ENCODE measurements at places on chromosomes 6 and 20. TPM values are rescaled to one million over a fixed set of nuclear protein-coding genes. Genes with fewer than 3 reads are reported as not detected.

DNA sequence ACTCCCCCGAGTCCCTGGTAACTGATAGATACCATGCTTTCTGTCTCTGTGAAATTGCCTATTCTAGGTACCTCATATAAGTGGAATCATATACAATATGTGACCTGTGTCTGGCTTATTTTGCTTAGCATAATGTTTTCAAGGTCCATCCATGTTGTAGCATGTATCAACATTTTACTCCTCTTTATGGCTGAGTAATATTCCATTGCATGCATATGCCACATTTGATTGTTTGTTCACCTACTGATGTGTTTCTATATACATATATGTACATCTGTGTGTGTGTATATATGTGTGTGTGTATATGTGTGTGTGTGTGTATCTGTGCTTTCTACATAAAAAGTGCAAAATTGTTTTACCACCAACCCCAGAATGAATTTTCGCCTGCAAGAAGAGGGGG lies 119.1 kb downstream of the ADAT2 start:
- no peak for DNase-seq

DNA sequence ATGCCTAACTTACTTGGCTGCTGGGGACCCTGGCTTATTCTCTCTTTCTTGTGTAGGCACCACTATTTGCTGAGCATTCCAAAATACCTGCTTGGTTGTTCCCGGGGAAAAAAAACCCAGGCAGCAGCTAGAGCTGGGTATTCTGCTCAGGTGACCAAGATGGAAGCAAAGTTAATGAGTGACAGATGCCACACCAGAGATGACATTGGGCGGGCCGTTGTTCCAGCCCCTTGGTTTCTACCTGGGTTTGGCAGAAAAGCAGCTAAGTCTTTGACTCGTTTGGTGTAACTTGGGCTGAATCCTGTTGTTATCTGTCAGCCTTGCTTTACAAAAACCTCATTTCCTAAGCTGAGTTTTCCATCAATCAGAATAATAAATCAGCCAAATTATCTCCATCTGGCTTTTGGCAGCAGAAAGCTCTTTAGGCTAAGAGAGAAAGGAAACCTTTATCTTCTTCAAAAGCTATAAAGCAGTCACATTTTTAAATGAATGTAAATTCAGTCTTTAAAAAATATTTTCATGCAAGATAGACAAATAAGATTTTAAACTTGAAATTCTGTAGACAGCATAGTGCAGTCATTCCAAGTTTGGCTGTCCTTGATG lies 202.0 kb upstream of the GMDS start:
- no peak for DNase-seq

DNA sequence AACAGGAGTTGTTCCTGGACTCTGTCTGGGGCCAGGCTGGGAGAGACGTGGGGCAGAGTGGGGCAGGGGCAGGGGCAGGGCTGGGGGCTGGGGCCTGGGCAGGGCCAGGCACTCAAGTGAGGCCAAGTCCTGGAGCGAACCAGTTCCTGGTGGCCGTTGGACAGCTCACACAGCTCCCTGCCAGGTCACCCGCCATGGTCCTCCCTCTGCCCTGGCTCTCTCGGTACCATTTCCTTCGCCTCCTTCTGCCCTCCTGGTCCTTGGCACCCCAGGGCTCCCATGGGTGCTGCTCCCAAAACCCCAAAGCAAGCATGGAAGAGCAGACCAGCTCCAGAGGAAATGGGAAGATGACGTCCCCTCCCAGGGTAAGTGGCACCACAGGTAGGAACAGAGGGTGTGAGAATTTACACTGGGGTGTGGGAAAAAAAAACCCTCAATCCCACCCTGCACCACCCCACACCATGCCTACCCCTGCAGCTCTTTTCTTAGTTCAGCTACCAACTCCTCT lies at the start of gene MCCD1:
Gene MCCD1 (plus strand): TSS at position 142 of the 508 bp plus-strand sequence. CDS start 53 bp downstream, at position 195.
- no peak for DNase-seq

- DNase-seq, result no peak
Measured at GRCh38 chr6:112114577-112115223, 27.3 kb downstream of the FAM229B start.

DNA sequence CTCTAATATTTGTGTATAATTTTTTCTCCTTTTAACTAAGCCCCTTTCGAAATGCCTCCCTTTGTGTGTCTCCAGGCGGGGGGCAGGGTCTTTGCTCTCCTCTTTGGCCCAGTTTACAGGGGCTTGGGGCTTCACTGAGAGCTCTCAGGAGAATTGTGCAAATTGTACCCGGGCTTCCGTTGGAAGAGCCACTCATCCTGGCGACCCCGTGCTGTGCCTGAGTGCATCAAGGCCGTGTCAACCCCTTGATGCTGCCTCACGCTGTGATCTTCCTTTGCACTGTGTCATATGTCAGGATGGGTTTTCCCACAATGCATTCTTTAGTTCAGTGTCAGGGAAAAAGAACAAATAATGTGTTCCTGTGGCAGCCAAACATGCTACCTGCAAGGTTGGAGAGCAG lies 118.0 kb upstream of the POU3F2 start:
- DNase-seq, result no peak

The HEY2 gene
- total RNA-seq, result 0.25 TPM

GRCh38 chr6:35786810-35787209 lies 6.0 kb downstream of the CLPSL1 start:
- no peak for DNase-seq

- DNase-seq, result no peak
Measured at GRCh38 chr6:42281570-42281969, 63.9 kb upstream of the MRPS10 start.

The APCDD1L gene
- 1.6 TPM for total RNA-seq

DNA sequence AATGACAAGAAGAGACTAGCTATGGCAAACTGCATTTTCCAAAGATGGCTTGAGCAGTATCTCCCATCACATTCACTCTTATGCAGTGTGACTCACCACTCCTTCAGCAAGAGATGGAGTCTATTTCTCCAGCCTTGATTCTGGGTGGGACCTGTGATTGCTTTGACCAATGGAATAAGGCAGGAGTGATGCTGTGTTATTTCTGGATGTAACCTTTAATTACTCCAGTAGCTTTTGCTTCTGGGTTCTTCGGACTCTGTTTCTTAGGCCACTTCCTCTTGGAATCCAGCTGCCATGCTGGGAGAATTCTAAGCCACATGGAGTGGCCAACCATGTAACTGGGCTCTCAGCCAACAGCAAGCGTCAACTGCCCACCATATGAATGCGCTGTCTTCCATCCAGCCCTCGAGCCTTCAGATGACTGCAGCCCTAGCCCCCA lies 50.7 kb downstream of the TGM2 start:
- DNase-seq, result peak; percentile 62

- no peak for DNase-seq
Measured at GRCh38 chr6:3135668-3136291, 17.3 kb downstream of the BPHL start.

- no peak for DNase-seq
Measured at GRCh38 chr6:111087871-111088667, 766 bp downstream of the SLC16A10 start.

- DNase-seq, result no peak
Measured at GRCh38 chr6:166615059-166615770, 11.8 kb downstream of the RPS6KA2 start.

The ANGPT4 gene
- total RNA-seq, result not detected

DNA sequence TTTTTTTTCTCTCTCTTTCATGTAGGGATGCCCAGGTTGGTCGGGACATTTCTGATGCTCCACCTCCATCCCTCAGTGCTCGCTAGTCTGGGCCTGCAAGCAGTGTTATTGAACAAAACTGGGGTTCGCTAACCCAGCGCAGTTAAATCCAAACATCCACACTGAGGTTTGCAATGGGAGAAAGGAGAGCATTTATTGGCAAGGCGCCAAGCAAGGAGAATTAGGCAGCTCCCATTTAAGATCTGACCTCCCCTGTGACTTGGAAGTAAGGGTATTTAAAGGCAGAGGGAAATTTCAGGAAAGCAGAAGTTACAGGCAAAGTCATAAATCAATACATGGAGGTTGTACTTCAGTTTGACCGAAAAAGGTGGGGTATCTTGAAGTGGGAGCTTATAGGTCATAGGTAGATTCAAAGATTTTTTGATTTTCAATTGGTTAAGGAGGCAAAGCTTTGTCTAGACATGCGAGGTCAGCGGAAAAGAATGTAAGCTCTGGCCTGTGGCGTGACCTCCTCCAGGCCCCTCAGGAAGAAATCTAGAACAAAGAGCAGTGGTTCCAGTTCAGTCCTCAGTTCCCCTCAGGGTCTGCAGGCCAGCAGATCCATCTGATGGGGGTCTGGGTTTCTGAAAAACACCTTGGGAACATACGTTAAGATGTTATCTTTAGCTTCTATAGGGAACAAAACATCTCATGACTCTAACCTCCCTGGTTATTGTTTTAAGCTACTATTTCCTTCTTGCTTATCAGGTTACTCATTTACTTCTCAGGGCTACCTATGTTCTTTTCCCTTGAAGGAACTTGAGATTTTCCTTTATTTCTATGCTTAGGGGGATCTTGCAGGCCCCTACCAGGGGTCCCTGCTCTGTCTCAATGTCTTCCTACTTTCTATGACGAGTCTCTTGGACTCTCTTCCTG lies 66.0 kb upstream of the KIF16B start:
- DNase-seq, result no peak

GRCh38 chr6:150004101-150004782 lies 21.1 kb downstream of the RAET1L start:
- no peak for DNase-seq

The ANKRD66 gene
- not detected for total RNA-seq

GRCh38 chr6:113630738-113631535 lies 226.2 kb upstream of the MARCKS start:
- DNase-seq, result peak; percentile 60

DNA sequence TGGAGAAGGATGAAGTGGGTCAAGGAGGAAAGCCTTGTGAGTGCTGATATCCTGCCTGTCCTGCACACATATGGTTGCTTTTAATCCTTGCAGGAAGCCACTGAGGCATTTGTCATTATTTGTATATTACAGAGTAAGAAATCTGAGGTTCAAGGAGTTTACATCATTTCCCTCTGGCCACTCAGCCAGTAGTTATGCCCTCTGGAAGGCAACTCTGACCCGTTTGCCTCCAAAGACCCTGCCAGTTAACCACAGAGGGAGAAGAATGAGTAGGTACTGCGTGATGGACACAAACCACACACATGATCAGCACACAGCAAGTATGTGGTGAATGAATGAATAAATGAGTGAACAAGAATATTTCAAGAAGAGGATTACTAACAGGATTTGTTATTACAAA lies 7.9 kb upstream of the FAM210B start:
- DNase-seq, result no peak

The CLVS2 gene
- not detected for total RNA-seq

GRCh38 chr20:61611401-61612180 lies 359.5 kb downstream of the CDH4 start:
- DNase-seq, result peak; percentile 9

The ACTL10 gene
- total RNA-seq, result 2.5 TPM

The SLC17A1 gene
- not detected for total RNA-seq

- DNase-seq, result peak; percentile 93
Measured at GRCh38 chr6:140174524-140174923, 800.1 kb upstream of the CITED2 start.

GRCh38 chr6:53230775-53231467 lies 82.3 kb upstream of the GCM1 start:
- no peak for DNase-seq

DNA sequence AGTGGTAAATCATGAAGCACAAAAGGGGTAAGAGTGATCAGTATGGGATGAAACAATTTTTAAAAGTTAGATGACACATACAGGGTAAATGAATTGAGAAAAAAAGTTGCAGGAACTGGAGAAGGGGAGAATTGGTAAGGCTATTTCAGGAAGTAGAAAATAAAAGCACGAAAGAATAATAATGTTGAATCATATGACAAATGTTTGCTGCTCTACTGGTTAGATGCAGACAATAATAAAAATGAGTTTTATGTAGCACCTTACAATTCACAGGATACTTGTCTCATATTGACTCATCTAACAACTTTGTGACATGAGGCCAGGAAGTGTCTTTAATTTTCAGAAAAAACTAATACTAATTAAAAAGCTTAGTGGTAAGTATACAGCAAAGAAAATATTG lies 566.5 kb upstream of the MARCKS start:
- DNase-seq, result no peak

DNA sequence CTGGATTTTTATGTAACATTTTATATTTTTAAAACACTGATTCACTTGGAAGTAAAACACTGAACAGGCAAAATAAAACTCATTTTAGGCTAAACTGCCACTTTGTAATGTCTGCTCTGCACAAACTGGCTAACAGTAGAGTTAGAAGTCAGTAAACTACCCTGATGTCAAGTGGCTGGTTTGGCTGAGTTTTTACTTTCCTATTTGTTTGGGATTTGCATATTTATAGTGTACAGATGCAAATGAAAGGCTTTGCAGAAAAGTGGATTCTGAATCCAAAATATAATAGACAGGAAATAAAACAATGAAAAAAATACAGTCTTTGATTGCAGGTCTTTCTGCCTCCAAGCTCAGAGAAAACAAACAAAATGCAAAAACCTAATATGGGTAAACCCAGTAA lies 213.1 kb downstream of the CDH26 start:
- no peak for DNase-seq

DNA sequence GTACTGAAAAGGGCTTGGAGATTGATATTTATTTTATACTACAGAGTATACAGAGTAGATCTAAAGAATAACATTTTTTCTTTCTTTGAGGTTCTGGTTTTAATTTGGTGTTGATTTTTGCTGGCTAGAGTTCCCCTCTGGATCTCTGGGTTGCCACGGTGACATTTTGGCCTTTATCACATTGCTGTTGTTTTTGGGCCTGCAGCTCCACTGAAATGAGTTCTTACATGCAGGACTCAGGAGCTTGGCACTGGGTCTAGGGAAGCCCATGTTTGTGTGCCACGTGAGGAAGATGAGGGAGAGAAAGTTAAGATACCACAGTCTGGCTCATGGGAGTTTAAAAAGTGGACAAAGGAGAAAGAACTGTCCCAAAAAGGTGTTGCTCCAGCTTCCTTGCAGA lies 7.4 kb upstream of the TFAP2C start:
- no peak for DNase-seq

DNA sequence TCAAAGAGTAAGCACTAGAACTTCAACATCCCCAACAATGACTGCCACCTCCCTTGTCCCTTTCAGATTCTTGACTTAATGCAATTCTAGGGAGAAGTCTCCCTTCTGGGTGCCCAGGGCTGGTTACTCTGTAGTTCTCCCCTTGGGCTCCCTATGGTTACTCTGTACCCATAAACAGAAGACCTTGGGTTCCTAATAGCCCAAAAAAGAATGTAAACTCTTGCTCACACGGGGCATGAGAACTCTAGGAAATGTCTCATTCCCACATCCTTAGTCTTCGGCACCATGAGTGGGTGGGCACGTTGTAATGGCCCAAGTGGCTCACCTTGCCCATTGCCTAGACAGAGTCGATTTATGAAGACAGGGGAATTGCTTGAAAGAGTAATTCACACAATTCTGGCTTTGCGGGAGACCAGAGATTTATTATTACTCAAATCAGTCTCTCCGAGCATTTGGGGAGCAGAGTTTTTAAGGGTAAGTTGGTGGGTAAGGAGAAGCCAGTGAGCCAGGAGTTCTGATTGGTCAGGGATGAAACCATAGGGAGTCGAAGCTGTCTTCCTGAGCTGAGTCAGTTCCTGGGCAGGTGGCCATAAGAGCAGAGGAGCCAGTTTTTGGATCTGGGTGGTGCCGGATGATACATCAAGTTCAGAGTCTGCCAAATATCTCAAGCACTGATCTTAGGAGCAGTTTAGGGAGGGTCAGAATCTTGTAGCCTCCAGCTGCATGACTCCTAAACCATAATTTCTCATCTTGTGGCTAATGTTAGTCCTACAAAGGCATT lies 61.2 kb upstream of the SIRPG start:
- DNase-seq, result peak; percentile 98

GRCh38 chr6:51854347-51854746 lies 233.1 kb downstream of the PKHD1 start:
- DNase-seq, result no peak

GRCh38 chr6:95581073-95581472 lies 3.7 kb downstream of the MANEA start:
- no peak for DNase-seq

The ID4 gene
- total RNA-seq, result 18.0 TPM

The IRF4 gene
- total RNA-seq, result not detected

Measured in fibroblast of the aortic adventitia (primary cell).